NCI-H460 (cell line): ENCODE measurements at places on chromosomes 4 and X. TPM values are rescaled to one million over a fixed set of nuclear protein-coding genes. Genes with fewer than 3 reads are reported as not detected.

DNA sequence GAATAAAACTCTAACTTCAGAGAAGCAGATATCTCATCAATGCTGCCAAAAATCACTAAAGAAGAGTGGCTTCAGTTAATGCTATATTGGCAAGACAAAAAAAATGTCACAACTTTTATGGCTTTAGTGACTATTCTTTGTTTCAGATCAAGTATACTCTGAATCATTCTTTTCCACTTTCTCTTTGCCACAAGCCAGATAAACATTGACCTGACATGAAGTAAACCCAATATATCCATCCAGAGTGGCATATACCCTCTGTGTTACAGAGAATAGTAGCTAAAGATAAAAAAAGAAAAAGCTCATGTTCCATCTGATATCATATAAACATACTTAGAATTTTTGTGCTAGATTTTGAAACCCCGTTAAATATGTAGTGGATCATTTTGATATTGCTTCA lies 206.7 kb upstream of the CNKSR2 start:
- no peak for DNase-seq

DNA sequence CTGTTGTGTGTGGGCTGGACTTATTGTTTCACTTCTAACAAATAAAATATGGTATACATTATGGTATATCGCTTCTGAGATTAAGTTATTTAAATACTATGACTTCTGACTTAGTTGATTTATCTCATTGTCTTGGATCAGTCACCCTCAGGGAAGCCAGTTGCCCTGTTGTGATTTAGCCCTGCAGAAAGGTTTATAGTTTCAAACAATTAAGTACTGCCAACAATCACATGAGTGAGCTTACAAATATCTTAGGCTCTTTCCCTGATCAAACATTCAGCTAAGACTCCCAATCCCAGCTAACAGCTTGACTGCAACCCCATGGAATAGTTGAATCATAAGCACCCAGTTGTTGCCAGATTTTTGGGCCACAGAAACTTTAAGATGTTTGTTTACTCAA lies 85.4 kb downstream of the MAGEC1 start:
- no peak for DNase-seq

- DNase-seq = no peak
These were observed 21.2 kb upstream of the SYNPO2 start for GRCh38 chr4:118867311-118868067.

- DNase-seq = no peak
These were observed 75.8 kb downstream of the STIM2 start for GRCh38 chr4:26936284-26937065.

DNA sequence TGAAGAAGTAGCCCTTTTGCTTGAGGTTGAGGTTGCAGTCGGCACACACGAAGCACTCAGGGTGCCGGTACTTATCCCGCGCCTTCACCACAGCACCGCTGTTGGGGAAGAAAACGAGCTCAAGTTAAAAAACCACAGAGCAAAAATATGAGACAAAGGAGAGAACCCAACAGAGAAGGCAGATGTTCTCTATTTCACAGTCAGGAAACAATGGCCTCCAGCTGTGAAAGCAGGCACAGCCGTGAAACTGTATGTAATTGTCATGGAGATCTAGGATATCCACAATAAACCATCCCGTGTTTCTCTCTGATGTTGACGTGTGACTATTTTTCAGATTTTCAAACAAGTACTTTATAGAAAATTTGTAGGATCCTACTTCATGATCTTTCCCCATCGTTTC lies 30.9 kb upstream of the CCDC110 start:
- DNase-seq = no peak

DNA sequence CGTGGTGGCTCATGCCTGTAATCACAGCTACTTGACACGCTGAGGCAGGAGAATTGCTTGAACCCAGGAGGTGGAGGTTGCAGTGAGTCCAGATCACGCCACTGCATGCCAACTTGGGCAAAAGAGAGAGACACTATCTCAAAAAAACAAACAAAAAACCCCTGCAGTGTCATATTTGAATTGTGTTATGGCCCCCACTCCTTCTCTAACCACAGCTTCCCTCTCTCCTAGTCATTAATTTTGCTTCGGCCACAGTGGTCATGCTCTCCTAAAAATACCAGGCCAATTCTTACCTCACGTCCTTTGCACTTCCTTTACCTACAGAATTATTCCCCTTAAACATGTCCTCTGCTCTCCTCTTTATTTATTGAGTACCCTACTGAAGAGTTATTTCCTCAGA lies 206.1 kb downstream of the PPP3CA start:
- DNase-seq = no peak

DNA sequence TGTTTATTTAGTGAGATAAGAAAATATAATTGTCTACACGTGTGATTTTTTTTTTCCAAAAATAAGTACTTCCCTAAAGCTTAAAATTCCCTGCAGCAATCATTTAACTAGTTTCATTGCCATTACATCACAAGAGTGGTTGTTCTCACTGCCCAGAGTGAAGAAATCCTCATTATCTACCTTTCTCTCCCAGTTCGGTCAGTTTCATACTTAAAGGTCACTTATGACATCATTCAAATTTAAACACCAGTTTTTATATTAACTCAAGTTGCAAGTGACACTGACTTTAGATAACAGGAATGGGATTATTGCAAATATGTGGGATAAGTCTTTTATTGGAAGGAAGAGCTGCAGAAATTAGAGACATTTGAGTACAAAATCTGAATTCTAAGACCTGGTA lies 1699.8 kb upstream of the IGFBP7 start:
- DNase-seq = peak; percentile 59

DNA sequence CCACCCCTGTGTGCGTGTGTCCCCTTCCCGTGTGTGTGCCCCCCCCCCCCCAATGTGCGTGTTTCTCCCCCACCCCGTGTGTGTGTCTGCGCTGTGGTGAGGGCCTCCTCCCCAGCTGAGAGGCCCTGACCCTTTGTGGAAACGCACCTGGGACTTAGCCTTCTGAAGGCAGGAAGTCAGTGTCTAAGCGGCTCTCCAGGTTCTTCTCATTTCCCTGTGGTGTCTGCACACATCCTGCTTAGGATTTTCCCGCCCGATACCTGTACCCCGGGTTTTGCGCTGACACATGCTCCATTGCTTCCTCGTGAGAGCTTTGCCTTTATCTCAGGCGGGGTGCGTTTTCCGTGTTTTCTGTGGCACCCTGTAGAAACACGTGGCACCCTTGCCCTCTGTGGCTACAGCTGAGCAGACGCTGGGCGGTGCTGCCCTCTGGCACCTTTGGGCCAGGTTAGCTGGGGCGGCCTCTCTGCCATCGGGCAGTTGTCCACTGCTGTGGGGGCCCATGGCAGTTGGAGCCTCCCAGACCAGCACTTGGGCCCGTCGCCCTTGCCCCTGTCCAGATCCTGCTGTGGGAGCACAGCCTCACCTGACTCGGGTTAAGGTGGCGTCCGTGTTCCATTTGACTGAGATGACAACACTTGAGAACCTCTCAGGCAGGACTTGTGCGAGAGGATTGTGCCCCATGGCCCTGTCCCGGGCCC lies 26.3 kb downstream of the MAEA start:
- DNase-seq = no peak

GRCh38 chr4:2946812-2947600 lies 16.2 kb downstream of the NOP14 start:
- no peak for DNase-seq

- no peak for DNase-seq
These were observed 3.2 kb upstream of the CPZ start for GRCh38 chr4:8589336-8589735.

DNA sequence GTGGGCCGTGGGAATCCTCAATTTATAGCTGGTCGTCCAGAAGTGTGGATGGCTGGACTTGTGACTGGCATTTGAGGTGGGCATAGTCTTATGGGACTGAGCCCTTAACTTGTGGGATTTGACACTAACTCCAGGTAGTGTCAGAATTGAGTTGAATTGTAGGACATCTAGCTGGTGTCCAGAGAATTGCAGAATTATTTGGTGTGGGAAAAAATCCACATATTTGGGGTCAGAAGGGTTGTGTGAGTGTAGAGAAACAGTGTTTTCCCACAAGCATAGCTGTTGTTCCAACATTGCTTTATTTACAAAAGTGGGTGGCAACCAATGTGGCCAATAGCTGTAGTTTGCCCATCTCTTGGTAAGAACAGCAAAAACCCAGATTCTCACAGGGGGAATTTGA lies 91.3 kb downstream of the MOSPD2 start:
- no peak for DNase-seq

DNA sequence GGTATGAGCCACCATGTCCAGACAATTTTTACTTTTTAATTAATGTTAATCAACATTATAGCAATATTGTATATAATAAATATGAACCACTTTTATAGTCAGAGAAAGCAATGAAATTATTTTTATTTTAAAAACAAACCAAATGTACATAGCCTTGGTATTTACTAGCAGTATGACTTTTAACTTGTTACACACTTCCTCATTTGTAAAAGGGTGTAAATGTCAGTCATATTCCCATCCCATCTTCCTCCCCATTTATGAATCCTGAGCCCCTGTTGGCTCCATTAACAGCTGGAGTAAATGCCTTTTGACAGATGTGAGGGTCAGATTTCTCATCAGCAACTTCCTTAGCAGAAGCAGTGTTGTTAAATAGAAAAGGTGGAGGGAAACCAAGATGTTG lies 179.6 kb upstream of the SPRY1 start:
- no peak for DNase-seq

- no peak for DNase-seq
These were observed 505.0 kb downstream of the ARAP2 start for GRCh38 chr4:35739308-35739707.

- DNase-seq = no peak
These were observed 140.6 kb downstream of the NEXMIF start for GRCh38 chrX:74784629-74785028.

GRCh38 chr4:123301923-123302322 lies 94.7 kb upstream of the SPRY1 start:
- no peak for DNase-seq

- DNase-seq = no peak
These were observed 144.7 kb downstream of the QDPR start for GRCh38 chr4:17367201-17367600.

DNA sequence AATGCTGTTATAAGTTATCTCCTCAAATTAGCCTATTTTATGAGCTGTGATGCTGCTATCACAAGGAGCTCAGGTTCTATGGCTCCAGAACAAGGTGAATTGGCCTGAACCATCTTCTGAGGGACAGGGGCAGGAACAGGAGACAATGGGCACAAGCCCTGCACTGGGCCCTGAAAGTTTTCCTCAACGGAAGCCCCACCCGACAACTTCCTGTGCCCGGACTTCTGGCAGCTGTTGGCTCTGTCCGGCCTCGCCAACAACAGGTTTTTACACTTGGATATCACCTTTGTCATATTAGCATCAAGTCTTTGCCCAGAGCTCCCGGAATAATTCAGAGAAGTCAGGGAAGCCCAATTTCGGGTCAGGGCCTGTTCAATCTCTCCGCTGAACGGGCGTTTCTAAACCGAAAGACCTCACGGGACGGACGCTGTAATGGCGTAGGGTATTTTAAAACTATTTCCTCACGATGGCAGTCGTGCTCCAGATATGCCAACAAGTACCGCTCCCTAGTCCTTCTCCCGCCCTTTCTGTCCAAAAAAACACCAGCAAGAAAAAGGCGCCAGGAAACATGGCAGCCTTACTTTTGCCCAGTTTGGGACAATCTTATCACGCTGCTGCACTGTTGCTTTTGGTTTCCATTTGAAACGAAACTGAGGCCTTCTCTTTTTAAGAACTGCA lies 201.0 kb upstream of the STK26 start:
- DNase-seq = no peak

DNA sequence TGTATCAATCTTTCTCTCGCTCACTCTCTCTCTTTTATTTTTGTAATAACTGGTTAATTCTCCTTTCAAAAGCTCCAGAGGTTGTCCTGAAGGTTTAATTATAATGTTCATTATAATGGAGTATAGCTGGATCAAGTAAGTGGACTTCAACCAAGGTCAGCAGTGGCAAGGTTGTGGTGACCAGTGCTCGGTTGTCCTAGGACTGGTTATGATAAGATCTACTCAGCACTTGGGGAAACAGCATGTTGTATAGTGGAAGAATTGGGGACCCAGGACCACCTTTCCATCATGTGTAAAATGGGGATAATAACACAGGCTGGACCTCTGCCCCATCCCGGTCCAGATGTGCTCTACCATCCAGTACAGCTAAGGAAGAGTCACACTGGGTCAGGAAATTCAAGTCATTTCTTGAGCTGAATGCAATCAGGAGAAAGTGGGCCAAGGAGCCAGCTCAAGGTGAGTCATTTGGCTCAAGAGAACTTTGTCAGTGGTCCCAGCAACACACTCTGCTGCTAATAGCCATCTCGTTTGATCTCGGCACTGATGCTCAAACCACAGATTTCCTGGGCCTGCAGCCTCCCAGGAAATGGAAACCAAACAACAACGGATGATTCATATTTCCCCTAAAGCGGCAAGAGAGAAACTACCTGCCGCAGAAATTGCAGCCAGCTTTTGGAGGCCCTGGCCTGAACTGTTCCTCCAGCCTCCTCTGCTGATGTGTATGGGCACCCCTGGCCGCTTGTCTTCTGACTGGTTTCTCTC lies 123.6 kb upstream of the RBPJ start:
- peak; percentile 33 for DNase-seq

- no peak for DNase-seq
These were observed 11.8 kb upstream of the SHISA3 start for GRCh38 chr4:42385516-42385915.

- DNase-seq = no peak
These were observed 47.6 kb downstream of the RTL5 start for GRCh38 chrX:72084114-72084513.

DNA sequence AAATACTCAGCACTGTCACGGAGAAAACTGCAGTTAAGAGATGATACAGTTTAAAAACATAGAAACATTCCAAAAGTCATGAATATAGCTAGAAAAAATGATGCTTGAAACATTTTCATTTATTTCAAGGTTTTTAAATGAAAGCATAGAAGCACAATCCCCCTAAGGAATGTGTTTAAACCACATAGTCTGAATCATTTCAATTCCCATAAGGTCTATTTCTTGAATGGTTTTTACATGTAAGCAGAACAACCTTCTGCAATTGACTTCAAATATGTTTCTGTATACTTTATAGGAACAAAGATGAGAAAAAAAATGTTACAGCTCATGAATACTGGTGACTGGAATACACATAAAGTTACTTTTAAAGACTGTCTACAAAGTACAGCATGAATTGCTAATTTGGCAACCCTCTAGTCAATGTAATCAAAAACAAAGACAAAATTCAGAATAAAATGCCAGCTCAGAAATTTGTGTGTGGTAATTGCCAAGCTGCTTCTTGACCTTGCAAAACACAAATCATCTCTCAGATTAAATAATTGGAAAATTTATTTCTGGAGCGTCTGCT lies 886.4 kb upstream of the ADGRL3 start:
- DNase-seq = no peak

GRCh38 chrX:110407910-110408545 lies 49.4 kb downstream of the RTL9 start:
- peak; percentile 76 for DNase-seq

DNA sequence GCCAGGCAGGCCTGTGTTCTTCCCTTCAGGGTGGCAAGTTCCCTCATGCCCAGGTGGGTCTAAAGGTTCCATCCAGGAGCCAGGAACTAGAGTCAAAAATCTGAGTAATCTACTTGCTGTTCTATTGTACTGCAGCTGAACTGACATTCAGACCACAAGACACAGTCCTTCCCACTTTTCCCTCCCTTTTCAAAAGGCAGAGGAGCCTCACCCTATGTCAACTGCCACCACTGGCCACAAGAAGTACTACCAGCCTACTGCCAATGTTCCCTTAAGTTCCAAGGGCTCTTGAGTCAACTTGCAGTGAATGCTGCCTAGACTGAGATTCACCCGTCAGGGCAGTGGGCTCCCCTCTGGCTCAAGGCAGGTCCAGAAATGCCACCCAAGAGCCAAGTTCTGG lies 133.5 kb downstream of the FAM47B start:
- no peak for DNase-seq

Gene RAP2C
- 26.4 and 31.2 TPM in 2 replicates for total RNA-seq

Gene HTN1
- total RNA-seq = not detected in 2 replicates

Gene DCK
- 27.8 and 34.4 TPM in 2 replicates for total RNA-seq

Gene TRIM2
- 73.0 and 73.1 TPM in 2 replicates for total RNA-seq
